ENCODE measurements at places on chromosomes 2 and 18.
A peak's percentile ranks its signal among the peaks of the same experiment; 100 is the strongest.

GRCh38 chr2:154495455-154495868 lies 203.0 kb upstream of the KCNJ3 start:
- no peak for DNase-seq

DNA sequence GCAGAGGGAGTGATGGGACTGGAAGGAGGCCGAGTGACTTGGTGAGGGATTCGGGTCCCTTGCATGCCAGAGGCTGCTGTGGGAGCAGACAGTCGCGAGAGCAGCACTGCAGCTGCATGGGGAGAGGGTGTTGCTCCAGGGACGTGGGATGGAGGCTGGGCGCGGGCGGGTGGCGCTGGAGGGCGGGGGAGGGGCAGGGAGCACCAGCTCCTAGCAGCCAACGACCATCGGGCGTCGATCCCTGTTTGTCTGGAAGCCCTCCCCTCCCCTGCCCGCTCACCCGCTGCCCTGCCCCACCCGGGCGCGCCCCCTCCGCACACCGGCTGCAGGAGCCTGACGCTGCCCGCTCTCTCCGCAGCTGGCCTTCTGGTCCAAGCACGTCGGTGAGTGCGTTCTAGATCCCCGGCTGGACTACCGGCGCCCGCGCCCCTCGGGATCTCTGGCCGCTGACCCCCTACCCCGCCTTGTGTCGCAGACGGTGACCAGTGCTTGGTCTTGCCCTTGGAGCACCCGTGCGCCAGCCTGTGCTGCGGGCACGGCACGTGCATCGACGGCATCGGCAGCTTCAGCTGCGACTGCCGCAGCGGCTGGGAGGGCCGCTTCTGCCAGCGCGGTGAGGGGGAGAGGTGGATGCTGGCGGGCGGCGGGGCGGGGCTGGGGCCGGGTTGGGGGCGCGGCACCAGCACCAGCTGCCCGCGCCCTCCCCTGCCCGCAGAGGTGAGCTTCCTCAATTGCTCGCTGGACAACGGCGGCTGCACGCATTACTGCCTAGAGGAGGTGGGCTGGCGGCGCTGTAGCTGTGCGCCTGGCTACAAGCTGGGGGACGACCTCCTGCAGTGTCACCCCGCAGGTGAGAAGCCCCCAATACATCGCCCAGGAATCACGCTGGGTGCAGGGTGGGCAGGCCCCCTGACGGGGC lies 4.6 kb downstream of the PROC start:
- no peak for DNase-seq

DNA sequence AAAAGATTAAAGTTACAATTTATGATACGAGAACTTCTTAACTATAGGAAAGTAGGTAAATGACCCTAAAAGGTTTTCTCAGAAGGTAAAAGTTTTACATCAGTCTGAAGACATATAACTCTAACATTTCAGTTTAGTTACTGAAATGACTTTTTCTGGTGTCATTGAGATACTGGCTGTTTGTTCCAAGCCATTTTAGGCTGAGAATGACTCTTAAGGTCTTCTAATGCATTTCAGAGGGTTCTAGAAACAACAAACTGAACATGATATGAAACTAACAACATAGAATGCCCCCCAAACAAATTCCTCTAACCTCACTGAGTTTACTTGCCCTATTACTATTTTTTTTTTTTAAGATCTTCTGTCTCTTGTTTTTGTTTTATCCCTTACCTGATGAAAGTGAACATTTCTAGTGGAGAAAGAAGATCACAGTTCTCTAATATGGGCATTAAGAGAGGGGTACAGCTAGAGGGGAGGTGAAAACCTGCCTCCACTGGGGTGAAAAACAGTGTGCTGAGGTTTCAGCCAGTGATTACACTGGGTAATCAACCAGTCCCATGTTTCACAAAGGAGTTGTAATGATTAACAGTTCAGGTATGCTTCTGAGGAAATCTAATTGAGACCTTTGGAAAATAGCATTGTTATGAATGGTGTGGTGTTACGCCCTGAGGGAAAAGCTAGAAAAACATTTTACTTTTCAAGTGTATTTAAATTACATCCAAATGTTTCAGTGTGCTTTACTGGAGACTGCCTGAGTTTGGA lies 11.2 kb downstream of the NABP1 start:
- DNase-seq = peak; percentile 32

DNA sequence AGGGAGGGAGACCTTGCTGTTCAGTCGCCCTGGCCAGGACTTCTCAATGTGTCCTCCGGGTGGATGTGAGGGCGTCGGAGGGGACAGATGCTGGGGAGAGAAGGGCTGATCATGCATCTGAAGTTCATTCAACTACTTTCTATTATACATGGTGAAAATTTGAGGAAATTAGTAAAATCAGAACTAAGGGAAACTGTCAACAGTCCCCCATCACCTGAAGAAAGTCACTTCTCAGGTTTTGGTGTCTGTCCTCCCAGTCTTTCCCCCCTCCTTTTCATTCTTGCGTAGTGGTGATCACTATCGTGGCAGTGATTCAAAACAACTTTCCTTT lies 17.4 kb upstream of the ACKR3 start:
- no peak for DNase-seq

GRCh38 chr2:75303227-75303626 lies 103.9 kb upstream of the TACR1 start:
- DNase-seq = no peak

GRCh38 chr18:77093067-77093430 lies 39.5 kb downstream of the MBP start:
- no peak for DNase-seq

DNA sequence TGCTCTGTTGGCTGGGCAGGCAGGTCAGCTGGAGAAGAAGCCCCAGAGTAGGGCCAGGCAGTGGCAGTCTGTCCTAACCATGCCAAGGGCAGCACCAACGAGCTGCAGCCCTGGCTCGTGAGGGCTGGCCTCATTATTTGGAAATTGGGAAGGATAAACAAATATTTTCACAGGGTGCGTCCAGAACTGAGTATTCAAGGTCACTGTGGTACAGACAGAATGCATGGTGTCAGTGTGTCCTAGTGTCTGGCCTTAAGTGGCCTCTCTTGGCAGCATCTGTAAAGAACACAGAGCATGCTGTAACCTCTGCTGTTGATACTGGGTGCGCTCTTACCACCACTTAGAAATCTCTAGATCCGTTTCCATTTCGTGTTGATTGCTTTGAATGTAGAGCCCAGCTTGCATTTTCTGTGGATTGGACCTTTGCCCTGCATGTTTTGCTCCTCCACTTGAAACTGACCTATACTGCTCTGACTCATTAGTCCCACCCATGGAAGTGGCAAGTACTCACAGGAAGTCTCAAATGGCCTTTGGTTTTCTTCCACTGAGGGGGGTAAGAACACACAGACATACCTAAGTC lies 88.2 kb downstream of the GREB1L start:
- DNase-seq = peak; percentile 60

GRCh38 chr2:46439582-46439981 lies 39.8 kb upstream of the TMEM247 start:
- no peak for DNase-seq
